ENCODE measurements at places on chromosomes 5 and 9. TPM values are rescaled to one million over a fixed set of nuclear protein-coding genes. Genes with fewer than 3 reads are reported as not detected.

DNA sequence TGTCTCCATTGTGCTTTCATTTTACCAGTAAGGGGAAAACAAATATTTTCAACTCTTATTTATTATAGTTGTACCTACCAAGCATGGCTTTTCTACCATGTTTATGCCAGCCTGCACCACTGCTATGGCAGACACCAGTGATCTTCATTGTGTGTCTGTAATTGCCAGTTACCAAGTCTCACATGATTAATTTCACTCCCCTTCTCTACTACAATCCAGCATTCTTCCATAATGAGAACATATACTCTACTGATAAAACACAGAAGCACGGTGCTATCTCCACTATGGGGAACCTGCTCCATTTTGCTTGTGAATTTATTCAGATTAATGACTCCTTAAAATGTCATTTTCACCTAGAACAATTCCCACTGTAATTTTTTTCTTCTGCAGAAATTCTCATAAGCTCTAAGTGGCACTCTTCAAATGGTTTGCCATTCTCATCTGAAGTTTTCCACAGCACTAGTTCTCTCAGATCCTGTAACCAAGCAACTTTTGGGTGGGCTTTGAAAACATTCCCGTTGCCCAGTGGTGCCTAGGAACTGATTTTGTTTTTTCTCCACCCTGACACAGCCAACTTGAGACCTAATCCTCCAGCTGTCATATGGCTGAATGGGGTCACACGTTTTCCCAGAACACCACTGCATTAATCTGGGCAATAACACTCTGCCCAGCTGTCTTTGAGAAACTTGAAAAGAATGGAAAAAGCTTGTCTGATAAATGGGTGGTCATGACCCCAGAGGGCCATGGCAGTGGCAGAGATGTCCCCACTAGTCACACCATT, 222.7 kb upstream of the RASEF start:
- no peak for DNase-seq

GRCh38 chr5:109695005-109695926, 5.5 kb downstream of the MAN2A1 start:
- no peak for DNase-seq

- DNase-seq, result no peak
Measured at GRCh38 chr9:133290751-133291302, 15.8 kb upstream of the ABO start.

Gene ECM2
- polyA plus RNA-seq, result 14.9 TPM

GRCh38 chr5:6436715-6437331, 11.8 kb upstream of the UBE2QL1 start:
- DNase-seq, result no peak

Gene OMD
- polyA plus RNA-seq, result 0.62 TPM

Gene SOHLH1
- not detected for polyA plus RNA-seq

DNA sequence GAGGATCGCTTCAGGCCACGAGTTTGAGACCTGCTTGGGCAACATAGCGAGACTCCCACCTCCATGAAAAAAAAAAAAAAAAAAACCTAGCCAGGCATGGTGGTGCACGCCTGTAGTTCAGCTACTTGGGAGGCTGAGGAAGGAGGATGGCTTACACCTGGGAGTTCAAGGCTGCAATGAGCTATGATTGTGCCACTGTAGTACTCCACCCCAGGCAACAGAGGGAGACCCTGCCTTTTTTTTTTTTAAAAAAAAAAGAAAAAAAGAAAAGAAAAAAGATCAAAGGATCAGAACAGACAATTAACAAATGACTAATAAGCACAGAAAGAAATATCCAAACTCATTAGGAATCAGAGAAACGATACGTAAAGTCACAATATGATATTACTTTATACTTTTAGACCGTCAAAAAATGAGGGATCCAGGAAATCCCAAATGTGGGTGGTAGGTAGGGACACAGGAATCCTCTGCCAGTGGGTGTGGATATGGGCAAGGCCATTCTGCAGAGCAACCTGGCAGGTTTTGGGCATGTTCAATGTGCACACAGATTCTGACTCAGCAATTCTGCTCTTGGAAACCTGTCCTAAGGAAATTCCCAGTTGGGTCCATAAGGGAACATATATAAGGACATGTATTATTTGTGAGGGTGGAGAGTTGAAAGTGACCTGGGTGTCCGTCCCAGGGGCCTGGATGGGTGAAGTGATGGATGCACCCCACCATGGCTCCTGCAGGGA, 144.7 kb upstream of the TBC1D2 start:
- DNase-seq, result no peak

- no peak for DNase-seq
Measured at GRCh38 chr9:98732801-98733200, 24.1 kb upstream of the GABBR2 start.

Gene PHF24
- polyA plus RNA-seq, result 0.33 TPM

DNA sequence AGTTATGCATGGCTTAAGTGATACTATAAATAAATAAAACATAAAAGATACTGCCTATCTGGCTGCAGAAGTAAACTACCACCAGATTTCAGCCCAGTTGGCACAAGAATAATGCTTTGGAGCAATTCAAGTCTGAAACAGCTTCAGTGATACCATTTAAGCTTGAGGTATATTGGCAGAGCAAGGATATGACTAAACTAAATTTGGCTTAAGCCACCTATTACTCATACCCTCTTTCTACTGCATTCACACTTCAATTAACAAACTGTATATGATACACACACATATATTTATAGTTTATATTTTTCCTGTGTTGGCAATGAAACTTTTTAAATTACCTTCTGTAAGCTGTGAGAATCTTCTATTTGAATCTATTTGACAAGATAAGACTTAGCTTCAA, 431.9 kb downstream of the ANXA1 start:
- DNase-seq, result no peak

Measured in left kidney (tissue), 8 donors.